ENCODE measurements at places on chromosomes 2 and 18.

DNA sequence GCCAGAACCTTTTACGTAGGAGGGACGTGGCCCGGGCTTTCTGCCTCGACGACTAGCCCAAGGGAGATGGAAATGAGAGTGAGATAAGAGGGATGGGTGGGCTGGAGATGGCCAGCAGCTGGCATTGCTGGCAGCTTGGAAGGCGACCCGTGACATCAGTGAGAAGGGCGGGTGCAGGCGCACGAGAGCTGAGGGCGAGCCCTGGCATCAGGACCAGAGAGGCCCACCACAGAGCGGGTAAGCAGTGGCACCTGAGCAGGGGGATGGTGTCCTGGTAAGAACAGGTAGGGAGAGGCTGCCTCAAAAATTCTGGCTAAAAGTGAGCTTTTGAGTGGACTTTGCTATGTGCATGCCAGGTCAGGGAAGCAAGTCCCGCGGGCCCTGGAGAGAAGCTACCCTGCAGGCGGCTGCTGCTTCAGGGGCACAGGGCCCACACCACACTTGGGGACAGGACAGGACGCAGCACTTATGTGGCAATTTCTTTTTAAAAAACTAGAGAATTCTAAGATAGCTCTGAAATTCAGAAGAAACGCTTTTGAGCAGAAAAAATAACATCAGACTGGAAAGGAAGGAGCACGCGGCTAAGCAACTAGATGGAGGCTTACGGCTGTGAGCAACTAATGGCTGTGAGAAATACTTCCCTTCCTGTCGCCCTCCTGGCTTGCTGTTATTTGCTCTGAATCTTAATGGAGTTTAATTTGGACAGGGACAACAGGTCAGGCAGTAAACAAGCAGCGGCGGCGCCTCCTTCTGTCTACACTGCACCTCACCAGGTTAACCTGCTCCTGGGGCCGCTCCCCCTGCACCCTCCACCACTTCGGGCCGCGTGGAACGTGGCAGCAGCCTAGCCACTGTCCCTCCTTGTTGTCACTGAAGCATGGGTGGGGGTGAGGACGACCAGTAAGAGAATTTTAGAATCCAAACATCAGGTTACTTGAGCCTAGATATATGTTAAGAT is 20.5 kb downstream of the THAP4 start:
- no peak for DNase-seq

DNA sequence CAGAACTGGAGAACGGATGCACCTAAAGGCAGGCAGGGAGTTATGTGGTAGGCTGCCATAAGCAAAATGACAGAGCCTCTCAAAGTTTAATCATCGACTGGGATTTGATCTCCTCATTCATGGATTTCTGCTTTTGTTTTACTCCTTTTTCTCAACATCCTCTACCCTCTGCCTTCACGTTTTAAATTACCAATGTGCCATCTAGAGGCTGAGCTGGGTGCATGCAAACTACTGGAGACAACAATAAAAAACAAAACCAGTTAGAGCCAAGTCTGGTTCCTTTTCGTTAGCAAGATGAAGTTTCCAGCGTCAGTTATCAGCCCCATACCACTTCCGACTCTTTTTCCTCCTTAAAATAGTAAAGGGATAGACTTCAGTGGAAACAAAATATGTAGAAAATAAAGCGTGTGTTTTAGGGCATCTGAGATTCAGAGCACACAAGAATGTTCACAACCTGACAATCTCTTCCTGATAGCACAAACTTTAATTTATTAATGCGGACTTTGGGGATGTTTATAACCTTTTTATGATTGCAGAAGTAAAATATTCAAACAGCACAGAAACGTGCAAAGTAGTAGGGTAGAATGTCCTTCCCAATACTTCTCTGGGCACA is 117.0 kb downstream of the LAMA1 start:
- DNase-seq = no peak

GRCh38 chr18:24613896-24614640 is 153.6 kb downstream of the HRH4 start:
- DNase-seq = no peak

- DNase-seq = peak; percentile 78
These were observed 45.2 kb downstream of the NCK2 start for GRCh38 chr2:105789745-105790460.

- DNase-seq = no peak
These were observed 54.3 kb upstream of the TSPYL6 start for GRCh38 chr2:54310311-54310710.

- DNase-seq = no peak
These were observed 255.8 kb upstream of the EPAS1 start for GRCh38 chr2:46041434-46041833.

- no peak for DNase-seq
These were observed 183.1 kb downstream of the INO80D start for GRCh38 chr2:205902900-205903237.

GRCh38 chr18:69326094-69326493 is 74.6 kb upstream of the DOK6 start:
- DNase-seq = no peak

DNA sequence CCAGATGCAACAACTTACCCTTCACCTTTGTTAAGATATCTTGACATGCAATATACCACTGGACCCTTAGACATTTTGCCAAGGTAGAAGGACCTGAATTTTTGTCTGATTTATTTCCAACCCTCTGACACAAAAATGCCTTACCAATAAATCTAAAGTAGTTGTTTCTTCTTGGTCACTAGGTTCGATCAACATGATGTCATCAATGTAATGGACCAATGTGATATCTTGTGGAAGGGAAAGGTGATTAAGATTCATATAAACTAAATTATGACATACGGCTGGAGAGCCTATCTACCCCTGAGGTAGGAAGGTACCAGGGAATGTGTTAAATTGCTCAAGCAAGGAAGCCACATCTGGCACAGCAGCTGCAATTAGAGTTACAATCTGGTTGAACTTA is 67.7 kb upstream of the SERPINE2 start:
- DNase-seq = no peak
